Hematopoietic multipotent progenitor cell treated with erythropoietin and hydrocortisone succinate and interleukin-3 and kit ligand, for 4 days (in vitro differentiated cells): ENCODE measurements at places on chromosomes 7 and 10.
A peak's percentile ranks its signal among the peaks of the same experiment; 100 is the strongest.

DNA sequence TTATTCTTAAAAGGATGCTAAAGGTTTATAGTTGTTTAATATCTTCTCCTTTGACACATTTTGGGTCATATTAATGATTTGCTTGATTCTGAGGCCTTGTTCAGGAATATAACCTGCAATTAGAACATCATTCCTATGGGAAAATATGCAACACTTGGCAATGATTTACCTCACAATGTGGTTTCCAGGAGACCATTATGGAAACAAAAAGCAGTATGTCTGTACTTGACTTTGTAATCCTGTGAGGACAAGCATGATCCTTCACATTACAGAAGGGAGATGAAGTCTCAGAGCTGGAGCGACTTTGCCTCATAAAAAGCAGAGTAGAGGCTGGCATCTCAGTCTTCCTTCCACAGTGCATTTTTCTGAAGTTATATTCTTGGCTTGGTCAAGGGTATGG lies 57.0 kb upstream of the CDCA7L start:
- no peak for DNase-seq

- no peak for DNase-seq
Observed at GRCh38 chr7:108839076-108839475, 269.4 kb downstream of the DNAJB9 start.

- DNase-seq = peak; percentile 70
Observed at GRCh38 chr7:2633538-2634266, 1.9 kb downstream of the TTYH3 start.

DNA sequence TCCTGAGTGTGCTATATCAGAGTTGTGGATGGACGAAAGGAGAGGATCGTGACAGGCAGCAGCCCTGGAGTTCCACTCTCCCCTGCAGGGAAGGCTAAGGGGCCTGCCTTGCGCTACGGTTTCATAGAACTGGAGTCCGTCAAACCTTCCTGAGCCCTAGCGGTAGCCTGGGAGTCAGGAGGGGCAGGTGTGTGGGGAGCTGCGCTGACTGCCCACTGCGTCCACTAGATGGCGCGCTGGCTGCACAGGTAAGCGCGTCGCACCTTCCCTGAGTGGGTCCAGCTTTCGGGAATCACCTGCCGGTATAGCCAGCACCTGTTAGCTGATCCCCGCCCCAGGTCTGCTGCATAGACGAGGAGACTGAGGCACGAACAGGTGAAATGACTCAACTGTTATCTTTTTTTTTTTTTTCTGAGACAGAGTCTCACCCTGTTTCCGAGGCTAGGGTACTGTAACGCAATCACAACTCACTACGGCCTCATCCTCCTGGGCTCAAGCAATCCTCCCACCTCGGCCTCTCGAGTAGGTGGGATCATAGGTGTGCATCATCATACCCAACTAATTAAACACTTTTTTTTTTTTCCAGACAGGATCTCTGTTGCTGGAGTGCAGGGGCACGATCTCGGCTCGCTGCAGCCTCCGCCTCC lies 20.2 kb upstream of the BAIAP2L1 start:
- peak; percentile 48 for DNase-seq

DNA sequence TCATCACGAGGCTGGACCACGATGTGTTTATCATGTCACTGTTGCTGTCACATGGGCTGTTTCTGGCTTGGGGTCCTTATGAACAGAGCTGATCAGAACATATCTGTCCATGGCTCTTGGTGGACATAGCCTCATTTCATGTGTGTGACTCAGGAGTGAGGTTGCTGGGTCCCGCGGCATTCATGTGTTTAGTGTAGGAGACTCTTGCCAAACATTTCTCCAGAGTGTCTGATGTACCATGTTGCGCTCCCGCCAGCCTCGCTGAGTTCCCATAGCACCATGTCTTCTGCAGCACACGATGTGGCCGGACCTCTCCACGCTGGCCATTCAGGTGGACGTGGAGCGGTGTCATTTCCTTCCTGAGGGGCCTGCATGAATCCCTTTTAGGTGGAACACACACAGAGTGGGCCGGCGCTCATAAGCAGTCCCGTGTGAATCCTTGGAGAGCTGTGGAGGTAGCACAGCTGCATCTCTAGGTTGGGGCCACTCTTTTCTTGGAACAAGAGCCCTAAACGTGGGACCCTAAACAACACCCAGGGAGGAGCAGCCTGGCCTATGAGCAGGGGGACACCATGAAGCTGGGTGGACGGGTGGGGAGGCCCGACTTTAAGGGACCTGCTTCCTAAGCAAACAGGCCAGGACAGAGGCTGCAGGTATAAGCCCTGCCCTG lies 134.6 kb downstream of the LHPP start:
- no peak for DNase-seq
